ENCODE measurements at places on chromosomes 6 and 20.

GRCh38 chr6:129501740-129502660 is 208.0 kb downstream of the ARHGAP18 start:
- no peak for DNase-seq

- DNase-seq = no peak
These were observed 40.1 kb downstream of the PLCB1 start for GRCh38 chr20:8172191-8172590.

- no peak for DNase-seq
These were observed 185.5 kb upstream of the RALGAPA2 start for GRCh38 chr20:20897922-20898321.

GRCh38 chr6:159639721-159640120 is 53.3 kb downstream of the SOD2 start:
- DNase-seq = no peak

DNA sequence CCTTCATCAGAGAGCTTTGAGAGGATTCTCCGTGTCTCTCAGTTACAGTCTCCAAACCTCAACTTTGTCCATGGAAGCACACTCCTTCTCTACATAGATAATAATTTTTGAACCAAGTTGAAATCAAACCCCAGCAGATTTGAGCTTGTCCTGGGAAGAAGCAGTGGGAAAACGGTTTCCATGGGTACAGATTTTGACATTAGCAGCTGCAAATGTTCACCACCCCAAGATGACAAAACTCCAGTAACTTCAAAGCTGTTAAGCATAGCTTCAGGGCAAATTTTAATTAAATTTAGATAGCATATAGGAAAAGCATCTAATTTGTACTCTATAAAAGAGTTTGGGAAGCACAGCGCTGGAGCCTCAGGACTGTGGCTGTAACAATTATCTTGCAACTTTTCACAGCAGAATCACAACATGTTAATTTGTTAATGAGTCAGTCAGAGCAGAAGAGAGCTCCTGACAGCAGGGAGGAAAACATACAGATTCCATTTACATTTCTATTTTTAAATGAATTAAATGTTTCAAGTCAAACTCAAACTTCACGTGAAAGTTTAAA is 240.7 kb downstream of the BMP7 start:
- DNase-seq = no peak

DNA sequence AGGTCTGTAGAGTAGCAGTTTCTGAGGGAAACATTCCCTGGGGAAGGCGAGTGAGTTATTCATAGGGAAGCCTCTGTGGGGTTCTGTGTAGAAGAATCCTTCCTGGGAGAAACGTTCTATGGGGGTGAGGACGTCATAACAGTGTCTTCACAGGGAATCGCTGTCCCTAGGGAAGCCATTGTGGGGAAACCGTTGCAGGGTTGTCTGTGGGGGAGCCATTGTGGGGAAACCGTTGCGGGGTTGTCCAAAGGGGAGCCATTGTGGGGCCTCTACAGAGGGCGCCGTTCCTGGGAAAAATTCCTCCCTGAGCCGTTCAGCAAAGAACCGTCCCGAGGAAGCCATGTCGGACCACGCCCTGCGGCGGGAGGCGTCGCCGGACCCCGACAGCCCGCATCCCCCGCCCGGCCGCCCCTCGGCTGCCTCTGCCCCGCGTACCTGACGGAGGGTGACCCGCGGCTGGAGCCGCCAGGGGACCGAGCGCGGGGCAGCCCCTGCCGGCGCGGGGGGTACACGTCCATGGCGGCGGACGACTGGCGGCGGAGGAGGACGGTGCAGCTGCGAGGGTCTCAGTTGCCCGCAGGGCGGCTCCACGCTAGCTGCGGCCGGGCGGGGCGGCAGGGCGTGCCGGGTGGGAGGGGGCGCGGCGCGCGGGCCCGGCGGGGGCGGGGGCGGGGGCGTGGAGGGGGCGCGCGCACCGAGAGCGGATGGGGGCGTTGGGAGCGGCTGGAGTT is at the start of gene DNAAF9:
Gene DNAAF9 (minus strand): TSS at position 630 of the 731 bp plus-strand sequence. CDS start 112 bp downstream, at position 518.
- DNase-seq = no peak

DNA sequence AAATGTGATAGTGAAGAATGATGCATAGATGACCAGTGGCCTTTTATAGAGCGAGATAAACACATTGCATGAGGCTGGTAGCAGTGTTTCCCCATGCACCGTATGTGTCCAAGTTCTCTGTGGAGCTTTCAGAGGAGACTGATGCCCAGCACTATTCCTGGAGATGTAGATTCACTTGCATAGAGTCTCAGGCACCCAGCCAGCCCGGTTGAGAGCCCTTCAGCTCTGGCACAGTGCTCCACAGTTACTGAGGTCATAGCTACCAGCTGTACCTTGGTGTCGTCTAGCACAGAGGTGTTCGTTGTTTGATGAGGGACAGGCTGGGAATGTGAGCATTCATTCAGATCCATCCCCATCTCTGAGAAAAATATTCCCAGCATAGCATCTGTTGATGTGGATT is 328.9 kb downstream of the FARS2 start:
- no peak for DNase-seq

DNA sequence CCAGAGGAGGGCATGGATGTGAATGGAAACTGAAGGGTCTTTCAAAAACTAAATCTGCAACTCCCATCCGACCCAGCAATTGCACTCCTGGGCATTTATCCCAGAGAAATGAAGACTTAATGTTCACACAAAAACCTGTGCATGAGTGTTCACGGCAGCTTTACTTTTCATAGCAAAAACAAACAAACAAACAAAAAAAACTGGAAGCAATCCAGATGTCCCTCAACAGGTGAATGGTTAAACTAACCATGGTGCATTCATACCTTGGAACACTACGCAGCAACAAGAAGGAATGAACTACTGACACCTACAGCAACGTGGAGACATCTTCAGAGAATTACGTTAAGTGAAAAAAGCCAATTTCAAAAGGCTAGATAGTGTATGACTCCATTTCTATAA is 32.2 kb downstream of the PMEPA1 start:
- no peak for DNase-seq

DNA sequence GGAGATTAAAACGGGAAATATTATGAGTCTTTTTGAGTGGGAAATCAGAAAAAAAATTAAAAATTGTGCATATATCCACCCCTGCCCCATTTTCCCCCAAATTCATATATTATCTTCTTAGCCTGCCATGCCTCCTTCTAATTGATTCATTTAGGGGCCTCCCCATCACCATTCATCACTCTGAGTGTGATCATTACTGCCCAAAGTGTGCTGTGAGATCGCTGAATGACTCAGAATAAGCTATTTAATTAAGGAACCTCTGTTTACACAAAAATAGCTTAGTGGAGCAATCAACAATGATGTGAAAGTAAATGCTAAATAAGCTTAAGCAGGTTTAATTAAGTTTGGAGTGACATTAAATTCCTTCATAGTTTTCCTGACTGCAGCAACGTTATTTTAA is 645.5 kb downstream of the GRIK2 start:
- no peak for DNase-seq

- no peak for DNase-seq
These were observed 694.6 kb downstream of the QKI start for GRCh38 chr6:164108869-164109769.

GRCh38 chr20:32227744-32228688 is 20.3 kb downstream of the POFUT1 start:
- DNase-seq = no peak

DNA sequence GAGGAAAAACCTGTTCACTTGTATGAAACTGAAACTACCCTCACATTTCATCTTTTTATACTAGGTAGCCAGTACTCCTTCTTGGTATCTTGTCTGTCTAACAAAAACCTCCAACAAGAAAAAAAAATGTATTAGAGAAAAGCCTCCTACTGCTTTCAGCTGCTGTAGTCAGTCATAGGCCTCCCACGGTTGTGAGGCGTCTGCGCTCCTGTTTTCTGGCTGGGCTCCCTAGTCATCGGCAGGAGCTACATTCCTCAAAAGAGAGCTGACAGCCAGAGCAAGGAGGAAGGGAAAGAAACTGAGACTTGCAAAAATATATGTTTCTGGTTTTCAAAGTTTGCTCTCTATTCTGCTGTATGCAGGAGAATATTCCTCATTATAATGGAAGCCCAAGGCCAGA is 517.0 kb downstream of the LMBRD1 start:
- DNase-seq = no peak

- no peak for DNase-seq
These were observed 106.0 kb upstream of the TNFAIP3 start for GRCh38 chr6:137761072-137761471.

DNA sequence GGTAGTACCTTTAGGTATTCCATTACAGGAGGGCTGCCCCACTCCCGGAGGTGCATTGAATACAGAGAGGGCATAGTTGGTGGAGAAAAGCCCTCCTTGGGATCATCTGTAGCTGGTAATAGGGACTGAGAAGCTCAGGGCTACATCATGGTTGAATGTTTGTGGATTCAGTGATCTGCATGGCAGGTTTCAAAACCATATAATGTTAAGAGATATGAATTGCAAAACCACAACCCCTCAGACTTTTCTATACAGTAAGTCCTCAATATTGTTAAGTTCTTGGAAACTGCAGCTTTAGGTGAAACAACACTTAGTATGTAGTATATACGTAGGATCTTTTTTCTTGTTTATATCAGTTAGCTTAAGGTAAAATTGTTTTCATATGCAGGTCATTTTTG is 11.3 kb downstream of the TULP4 start:
- DNase-seq = no peak

GRCh38 chr20:50348096-50348495 is 157.5 kb downstream of the CEBPB start:
- DNase-seq = no peak

GRCh38 chr20:4067600-4068261 is 52.4 kb upstream of the RNF24 start:
- DNase-seq = no peak

- DNase-seq = no peak
These were observed 76.6 kb upstream of the PROKR2 start for GRCh38 chr20:5393218-5393870.

DNA sequence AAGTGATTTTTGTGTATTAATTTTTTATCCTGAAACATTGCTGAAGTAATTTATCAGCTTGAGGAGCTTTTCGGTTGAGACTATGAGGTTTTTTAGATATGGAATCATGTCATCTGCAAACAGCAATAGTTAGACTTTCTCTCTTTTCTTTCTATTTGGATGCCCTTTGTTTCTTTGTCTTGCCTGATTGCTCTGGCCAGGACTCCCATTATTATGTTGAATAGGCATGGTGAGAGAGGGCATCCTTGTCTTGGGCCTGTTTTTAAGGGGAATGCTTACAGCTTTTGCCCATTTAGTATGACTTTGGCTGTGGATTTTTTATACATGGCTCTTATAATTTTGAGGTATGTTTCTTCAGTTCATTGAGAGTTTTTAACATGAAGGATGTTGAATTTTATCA is 207.6 kb upstream of the DEFB112 start:
- no peak for DNase-seq

DNA sequence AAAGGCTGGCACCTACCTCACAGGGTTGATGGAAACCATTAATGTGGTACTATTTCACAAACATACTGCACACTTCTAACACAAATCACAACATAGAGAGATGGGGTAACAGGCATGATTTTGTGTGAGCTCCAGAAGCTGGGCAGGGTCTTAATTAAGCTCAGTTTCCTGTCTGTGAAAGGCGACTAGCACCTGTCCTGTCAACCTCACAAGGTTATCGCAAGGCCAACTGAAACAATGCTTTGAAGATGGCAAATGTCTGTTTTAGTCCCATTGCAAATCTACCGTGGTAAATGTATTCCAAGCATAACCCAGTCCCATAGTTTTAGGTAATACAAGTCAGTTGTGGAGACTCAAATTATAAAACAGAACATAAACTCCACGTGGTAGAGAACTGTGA is 1.3 kb upstream of the PLEKHG1 start:
- DNase-seq = no peak

DNA sequence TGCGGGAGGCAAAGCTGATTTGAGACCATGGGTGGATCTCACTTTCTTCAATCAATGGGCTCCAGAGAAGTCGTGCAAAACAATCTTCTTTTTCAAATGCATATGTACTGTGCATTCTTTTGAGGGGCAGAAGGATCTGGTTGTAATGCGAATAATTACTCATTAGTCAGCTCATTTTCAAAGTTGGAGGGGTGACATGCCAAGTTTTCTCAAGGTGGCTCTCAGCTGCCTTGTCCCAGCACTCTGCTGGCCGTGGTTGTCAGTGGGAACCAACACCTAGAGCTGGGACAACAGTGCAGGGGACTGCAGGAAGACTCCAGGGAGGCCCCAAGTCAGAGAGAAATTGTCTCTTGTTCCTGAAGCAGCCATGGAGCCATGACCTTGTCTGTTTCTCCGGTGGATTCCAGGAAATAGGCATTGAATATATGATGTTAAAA is 25.3 kb downstream of the MYT1 start:
- DNase-seq = no peak

DNA sequence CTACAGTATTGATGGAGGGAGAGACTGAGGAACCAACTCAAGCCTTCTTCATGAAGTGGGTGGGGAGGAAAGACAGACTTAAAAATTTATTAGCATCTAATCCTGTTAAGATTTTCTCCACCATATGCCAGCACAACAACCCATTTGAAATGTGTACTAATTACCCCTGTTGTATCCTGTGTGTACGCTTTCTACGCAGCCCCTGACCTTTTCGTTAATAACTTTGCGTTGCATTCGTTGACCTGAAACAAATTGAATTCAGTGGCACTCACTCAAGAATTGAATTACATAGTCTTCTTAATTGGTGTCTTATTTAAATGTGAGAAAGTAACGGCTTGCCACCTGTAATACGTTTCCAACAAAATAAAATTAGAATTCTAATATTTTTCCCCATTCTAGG is 113.9 kb downstream of the LINC00237 start:
- DNase-seq = no peak

GRCh38 chr6:157786221-157786620 is 36.8 kb upstream of the SNX9 start:
- DNase-seq = no peak

- no peak for DNase-seq
These were observed 5.6 kb upstream of the TREML4 start for GRCh38 chr6:41222513-41222912.

DNA sequence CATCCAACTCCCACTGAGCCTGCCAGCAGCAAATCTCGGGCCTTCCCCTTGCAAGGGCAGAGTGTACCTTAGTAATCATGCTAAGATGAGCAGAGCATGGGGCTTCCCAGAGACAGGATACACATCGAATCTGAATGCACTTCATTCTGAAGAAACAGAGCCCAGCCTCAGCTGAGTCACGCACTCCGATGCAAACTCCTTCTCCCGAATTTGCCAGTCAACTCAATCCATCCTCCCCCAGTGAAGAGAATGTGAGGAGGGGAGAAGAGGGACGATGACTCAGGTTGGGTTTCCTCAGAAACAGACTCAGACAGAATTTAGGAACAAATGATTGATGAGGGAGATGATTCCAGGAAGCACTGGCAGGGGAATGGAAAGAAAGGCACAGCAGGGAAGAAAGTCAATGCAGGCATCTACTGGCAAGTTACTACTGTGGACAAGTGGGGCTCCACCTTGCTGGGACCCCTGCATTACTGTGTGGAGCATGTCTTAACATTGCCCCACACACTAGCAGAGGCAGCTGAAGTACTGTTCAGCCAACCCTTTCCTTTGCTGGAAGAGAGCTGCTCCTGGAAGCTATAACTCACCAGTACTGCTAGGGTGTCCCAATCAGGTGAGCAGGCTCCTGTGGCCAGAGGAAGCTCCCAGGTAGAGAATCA is 251.6 kb downstream of the ADGB start:
- no peak for DNase-seq
